ENCODE measurements at places on chromosomes 13 and 19.

DNA sequence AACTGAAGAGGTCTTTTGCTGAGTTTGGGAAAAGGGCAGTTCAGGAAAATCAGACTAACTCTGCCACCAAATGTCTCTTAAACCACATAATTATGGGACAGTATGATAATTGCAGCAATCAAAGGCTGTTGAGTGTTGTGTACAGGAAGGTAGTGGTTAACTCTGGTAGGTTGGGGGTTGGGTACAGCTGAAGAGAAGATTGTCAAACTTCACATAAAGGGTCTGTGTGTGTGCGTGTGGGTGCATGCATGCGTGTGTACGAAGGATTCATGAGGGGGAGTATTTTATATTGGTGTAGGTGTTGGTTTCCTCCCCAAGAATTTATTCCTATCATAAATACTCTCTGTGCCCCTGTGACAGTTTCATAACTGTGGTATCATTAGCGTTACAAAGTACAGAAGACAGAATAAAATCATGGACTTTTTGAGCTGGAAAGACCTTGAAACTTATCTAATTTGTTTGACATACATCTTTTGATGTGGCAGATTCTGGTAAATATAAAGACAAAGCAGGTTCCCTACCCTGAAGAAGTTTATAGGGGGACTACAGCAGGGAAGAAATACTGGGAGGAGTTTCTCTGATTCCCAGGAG, 94.1 kb downstream of the PCCA start:
- DNase-seq = no peak

DNA sequence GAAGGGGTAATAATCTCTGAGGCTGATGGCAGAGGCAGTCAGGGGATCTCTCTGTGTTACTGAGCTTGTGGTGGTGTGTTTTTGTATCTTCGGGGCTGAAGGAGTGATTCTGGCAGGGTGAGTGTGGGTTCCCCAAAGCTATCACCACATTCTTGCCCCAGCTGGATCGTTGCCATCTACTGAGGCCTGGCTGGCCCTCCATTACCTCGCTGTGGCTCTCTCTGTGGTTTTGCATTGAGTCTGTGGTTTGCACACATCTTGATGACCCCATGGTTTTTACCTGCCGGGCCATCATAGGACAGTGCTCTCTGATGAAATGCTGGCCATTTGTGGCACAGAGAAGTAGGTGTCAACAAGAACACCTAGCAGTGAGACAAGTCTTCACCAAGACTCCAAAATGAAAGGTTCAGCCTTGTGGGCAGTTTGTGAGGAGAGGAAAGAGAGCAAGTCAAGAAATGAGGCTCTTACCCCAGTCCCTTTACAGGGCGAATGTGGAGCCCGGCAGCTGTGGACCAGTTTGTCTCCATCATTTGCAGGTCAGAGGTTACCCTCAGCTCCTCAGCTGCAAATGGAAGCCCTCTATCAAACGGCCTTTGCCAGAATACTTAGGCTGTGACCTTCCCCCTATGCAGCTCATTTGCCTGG, 69.0 kb upstream of the NPAS1 start:
- DNase-seq = no peak

DNA sequence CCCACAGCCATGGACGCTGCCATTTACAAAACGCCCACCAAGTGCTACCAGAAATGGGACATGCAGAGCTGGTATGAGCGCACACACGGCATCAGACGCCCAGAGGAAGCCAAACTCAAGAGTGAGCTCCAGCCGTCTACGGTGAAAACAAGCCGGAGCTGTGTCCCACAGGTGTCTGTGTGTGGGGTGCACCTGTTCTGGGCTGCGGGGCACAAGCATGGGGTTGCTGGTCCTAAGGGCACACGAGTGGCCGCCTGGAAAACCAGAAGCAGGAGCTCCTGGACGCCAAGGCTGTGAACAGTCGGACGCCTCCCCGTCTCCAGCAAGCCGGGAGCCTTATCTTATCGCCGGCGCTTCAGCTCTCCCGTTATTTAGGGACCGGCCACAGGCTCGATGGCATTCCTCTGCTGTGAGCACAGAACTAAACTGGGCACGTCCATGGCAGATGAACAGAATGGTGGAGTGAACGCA, 1.3 kb downstream of the ADPRHL1 start:
- DNase-seq = no peak

DNA sequence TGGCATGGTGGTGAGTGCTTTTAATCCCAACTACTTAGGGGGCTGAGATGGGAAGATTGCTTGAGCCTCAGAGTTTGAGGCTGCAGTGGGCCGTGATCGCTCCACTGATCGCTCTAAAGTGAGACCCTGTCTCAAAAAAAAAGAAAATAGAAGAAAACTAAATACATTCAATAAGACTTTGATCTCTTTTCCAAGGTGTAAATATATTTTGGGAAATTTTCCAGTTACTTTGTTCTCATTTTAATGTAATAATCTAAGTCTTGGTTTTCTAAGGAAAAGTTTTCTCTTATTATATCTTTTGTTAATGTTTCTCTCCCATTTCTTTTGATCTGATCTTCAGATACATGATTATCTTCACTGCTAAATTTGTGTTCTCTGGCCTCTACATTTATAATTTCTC, 9.6 kb downstream of the LDLR start:
- DNase-seq = no peak

- no peak for DNase-seq
Observed at GRCh38 chr13:99267927-99268326, 9.7 kb upstream of the GPR18 start.

GRCh38 chr13:25135896-25136295, 36.2 kb downstream of the AMER2 start:
- DNase-seq = no peak

DNA sequence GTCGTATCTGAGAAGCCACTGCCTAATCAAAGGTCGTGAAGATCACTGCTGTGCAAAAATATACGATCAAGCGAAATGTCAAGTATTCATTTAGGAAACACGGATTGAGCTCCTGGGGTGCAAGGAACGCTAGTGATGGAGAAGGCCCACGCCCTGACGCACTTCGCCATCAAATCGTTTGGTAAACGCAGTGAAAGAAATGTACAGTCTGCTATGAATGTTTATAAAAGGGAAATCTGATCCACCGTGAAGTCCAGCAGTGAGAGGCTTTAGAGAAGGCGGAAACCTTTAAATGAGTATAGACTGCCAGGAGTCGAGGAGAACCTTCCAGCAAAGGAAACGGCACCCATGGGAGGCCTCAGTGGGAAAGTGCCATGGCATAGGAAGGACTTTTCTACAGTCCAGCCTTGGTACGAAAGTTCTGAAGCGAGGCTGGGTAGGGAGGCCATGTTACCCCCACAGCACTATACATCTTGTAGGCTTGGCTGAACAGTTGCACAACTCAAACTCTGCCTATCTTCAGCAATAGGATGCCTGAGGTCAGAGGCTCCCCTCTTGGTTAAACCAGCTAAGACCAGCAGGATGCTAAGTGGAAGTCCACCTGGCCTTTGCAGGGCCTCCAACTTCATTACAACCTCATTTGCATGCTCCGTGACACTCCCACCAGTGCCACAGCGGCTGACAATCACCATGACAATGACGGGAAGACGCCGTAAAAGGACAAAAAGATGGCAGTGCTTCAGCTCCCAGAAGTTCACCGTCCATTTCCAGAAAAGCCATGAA, 20.4 kb downstream of the PCID2 start:
- no peak for DNase-seq

- DNase-seq = peak; percentile 57
Observed at GRCh38 chr13:98576200-98576945, 534 bp downstream of the STK24 start.

- no peak for DNase-seq
Observed at GRCh38 chr13:76863022-76863421, 23.2 kb downstream of the KCTD12 start.

- no peak for DNase-seq
Observed at GRCh38 chr19:47560999-47561398, 11.9 kb downstream of the ZNF541 start.

DNA sequence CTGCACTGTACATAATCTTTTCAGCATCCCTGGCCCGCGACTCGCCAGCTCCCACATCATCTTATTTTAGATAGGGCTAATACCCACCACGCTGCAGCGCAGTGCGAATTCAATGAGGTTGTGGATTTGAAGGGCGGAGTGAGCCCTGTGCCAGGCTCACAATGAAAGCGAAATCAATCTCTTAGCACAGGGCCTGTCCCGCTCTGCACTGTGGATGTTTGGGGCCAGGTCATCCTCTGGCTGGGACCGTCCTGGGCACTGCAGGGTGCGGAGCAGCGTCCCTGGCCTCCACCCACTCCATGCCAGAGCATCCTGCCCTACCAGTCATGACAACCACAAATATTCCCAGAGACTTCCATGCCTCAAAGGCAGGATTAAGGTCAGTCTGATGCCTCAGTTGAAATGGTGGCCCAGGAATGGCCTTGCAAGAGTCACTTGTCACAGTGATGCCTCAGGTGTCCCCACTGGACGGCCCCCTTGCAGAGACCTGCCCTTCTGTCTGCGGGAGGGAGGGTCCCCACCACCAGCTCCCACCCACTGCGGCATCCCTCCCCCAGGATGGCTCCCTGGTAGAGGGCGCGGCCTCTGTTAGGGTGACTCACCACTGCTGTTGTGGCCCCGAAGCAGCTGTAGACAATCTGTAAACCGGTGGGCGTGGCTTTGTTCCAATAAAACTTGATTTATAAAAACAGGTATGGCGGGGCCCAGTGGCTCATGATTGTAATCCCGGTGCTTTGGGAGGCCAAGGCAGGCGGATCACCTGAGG, 5.6 kb downstream of the UHRF1 start:
- DNase-seq = no peak

All from GM23338 (cell line).